ENCODE measurements at places on chromosomes 6 and 20.

GRCh38 chr6:46024124-46024769 lies 8.6 kb upstream of the CLIC5 start:
- no peak for DNase-seq

- DNase-seq = no peak
Observed at GRCh38 chr6:72864799-72865198, 242.9 kb downstream of the KCNQ5 start.

GRCh38 chr6:119122336-119122735 lies 43.9 kb upstream of the FAM184A start:
- DNase-seq = no peak

- no peak for DNase-seq
Observed at GRCh38 chr6:167748046-167748445, 78.7 kb upstream of the AFDN start.

GRCh38 chr6:14322841-14323240 lies 205.3 kb downstream of the CD83 start:
- DNase-seq = no peak

DNA sequence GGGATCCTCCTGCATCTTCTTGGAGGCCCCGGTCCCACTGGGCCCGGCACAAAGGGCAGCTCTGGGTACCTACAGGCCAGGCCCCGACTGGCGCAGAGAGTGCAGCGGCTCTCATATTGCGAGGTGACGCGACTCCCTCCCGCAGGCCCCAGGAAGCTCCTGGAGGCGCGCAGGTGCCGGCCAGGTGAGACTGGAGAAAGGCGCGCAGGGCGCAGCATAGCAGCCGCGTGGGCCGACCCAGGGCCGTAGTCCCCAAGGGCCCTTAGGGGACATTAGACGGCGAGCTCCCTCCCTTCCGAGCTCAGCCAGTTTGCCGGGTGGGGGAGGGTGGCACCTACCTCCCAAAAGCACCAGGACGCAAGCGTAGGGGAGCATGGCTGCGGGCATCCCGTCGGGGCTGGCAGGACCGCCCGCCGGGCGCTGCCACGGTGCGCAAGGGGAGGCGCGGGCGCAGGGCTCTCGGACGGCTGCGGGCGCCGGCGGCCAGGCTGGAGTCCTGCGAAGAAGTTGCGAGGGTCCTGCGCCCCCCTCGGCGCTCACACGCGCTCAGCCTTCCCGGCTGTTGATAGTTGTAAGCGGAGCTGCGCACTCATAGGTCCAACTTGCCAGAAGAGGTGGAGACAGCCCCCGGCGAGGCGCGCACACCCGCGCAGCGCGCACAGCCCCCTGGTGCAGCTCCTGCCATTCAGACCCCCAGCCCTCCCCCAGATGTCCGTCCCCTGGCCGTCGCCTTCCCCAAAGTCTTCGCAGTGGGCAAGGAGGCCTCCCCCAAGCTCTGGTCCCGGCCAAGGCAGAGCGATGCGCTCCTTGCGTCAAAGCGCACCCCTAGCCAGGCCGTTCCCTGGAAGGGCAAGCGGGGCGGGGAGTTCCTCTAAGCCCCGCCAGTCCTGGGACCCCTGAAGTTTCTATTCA lies 622 bp downstream of the APCDD1L start:
- no peak for DNase-seq

DNA sequence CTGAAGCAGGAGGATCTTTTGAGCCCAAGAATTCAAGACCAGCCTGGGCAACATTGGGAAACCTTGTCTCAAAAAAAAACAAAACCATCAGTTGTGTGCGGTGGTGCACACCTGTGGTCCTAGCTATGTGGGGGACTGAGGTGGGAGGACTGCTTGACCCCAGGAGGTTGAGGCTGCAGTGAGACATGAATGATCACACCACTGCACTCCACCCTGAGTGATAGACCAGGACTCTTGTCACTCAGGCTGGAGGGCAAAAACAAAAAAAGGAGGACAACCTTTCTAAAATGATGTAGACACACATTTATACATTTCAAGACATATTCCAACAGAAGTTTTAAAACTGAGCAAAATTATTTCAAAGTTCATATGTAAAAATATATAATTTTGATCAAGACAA lies 45.1 kb downstream of the NOL7 start:
- no peak for DNase-seq

DNA sequence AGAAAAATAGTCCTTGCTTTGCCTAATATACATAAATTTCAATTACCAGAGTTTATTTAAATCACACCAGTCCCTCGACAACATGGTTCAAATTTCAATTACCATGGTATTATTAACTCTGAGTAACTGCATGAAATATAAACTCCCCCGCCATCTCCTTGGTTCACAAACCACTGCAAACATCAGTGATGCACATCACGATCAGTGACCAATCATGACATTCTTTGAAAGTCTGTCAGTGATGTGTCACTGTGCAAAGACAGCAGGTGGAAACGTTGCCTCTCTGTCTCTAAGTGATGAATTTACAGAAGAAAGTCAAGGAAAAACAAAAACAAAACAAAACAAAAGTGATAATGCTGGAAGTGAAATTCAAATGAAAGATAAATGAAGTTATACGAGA lies 86.7 kb downstream of the TASP1 start:
- DNase-seq = no peak

DNA sequence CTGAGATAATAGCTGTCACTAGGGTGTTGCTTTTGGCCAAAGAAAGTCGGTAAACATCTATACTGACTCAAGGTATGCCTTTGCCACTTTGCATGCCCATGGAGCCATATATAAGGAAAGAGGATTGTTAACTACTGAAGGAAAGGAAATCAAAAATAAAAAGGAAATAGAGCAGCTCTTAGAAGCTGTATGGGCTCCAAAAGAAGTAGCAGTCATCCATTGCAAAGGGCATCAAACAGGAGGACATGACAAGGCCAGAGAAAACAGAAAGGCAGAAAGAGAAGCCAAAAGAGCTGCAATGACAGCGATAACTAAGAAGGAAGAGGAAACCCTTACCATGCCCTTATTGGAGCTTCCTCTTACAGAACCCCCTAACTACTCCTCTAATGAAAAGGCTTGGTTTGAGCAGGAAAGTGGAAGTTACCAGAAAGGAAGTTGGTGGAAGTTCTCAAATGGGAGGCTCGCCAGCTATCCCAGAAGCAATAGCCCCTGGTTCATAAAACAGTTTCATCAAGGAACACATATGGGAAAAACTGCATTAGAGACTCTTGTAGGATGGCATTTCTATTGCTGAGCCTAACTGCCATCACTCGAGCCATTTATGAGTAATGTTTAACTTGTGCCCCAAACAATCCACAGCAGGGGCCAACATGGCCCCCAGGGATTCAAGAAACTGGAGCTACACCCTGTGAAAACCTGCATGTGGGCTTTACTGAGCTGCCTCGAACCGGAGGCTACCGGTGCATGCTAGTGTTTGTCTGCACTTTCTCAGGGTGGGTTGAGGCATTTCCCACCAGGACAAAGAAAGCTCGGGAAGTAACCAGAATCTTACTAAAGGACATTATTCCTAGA lies 7.0 kb downstream of the IL22RA2 start:
- DNase-seq = no peak

DNA sequence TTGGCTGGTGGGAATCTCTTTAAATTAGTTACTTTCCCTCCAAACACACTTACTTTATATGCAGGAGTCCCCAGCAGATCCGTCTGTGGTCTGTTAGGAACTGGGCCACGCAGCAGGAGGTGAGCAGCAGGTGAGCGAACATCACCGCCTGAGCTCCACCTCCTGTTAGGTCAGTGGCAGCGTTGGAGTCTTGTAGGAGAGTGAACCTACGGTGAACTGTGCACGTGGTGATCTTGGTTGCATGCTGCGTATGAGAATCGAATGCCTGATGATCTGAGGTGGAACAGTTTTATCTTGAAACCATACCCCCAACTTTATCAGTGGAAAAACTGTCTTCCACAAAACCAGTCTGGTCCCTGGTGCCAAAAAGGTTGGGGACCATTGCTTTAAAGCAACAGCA lies 5.0 kb downstream of the SERPINB6 start:
- no peak for DNase-seq

GRCh38 chr6:30037182-30037788 lies 23.8 kb upstream of the POLR1H start:
- no peak for DNase-seq

DNA sequence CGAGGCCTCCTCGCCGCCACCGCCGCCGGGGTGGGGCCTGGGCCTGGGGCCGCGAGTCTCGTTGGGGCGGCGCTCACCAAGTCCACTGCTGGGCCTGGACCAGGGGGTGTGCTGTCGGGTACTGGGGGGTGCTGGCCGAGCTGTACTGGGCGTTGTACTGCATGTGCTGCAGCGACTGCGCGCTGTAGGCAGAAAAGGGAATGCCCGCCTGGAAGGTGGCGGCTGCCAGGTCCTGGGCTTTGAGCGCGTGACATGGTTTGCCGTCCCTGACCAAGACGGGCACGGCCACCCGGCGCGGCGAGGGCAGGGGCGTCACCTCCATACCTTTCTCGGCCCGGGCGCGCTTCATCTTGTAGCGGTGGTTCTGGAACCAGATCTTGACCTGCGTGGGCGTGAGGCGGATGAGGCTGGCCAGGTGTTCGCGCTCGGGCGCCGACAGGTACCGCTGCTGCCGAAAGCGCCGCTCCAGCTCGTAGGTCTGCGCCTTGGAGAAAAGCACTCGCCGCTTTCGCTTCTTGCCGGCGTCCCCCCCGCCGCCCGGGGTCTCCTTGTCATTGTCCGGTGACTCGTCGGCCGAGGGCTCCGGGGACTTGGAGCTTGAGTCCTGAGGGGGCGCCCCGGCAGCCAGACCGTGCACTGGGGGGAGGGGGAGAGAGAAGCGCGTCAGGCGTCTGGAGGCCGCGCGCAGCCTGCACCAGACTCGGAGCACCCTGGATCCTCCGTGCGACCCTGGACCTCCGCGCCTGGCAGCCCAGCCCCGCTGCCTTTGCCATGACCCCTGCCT lies 1.8 kb downstream of the NKX2-2 start:
- DNase-seq = no peak

GRCh38 chr6:74073429-74073828 lies 377.4 kb downstream of the CD109 start:
- no peak for DNase-seq

DNA sequence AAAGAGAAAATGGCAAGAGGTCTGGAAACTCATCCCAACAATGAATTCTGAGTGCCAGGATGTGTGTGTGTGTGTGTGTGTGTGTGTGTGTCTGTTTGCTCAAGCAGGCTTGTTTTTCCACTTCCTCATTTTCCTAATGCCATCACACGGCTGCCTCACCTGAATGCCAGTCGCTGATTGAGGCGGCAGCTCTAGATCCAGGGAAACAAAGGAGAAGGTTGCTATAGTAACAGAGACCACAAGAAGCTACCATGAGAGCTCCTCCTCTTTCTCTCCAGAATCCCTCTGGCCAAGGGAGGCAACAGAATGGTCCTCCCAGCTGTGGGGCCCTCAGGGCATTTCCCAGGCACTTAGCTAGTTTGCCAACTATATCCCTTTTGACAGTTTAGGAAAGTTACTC lies 241.1 kb upstream of the TSHZ2 start:
- no peak for DNase-seq

DNA sequence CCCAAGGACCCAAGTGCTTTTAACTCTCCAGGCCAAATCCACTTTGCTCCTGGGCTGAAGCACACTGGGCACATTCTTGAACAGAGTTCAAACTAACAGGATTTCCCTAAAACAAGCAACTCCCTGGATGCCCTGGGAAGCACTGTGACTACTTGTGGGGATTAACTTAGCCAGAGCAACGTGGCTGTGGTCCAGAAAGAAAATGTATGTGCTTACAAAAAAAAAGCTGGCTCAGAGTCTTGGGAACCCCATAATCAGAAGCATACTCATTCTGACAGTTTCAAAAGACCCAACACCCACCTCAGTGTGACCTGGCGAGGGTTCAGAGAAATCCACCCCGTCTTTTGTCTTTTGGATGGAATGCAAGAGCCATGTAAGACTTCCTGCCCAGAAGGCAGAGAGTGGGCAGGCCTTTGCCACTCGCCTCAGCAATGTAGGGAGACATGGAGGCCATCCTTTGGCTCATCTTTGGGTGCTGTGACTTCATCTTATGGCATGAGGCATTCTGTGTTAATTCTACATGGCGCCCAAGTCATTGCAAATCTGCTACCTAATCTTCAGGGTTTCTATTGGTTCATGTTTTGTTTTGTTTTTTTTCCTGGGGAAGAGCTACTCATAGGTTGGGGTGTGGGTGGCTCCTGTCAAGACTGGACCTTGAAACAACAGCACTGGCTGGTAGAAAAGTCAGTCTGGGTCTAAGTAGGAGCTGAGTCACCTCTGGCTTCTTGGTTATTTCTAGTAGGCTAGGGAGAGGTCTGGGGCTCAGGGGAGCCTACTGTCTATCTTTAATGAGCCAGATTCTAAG lies 248.6 kb upstream of the SUPT3H start:
- no peak for DNase-seq

DNA sequence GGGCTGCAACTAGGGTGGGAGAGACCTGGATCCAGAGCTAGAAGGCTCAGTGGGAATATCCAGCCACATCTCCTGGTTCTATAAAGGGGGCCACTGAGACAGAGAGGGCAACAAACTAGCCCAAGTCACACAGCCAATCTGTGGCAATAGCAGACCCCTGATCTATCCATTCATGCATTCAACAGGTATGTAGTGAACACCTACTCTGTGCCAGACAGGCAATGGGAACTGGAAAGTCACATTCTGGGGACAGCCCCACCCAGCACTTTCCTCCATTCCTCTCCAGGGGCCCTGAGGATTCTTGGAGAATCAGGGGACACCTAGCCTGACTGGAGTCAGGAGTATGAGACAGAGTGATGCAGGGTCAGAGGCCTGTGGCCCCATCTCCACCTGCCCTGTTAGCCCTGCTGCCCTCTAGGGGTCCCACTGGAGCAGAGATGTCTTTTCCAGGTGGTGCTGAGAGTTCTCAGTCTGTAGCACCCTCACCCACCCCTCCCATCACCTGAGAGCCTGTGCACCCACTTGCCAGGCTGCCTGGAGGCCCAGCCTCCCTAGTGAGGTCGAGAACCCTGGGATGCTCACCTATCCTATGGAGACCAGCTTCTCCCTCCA lies 13.6 kb downstream of the BPIFA2 start:
- no peak for DNase-seq

DNA sequence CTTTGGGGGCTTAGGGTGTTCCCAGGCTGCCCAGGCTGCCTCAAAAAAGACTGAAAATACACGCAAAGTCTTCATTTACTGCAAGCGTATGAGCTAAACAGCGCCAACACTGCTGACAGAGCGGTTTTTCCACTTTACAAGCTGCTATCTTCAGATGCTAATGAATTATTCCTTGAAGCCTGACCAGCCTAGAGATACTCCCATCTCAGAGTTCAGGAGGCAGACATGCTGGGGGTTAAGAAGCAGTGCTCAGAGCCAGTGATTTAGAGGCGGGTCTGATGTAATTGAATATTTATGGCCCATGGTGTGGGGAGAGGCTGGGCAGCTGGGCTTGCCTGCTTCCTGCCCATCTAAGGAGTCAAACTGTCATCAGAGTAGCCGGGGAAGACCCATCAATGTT lies 241.4 kb downstream of the SLC24A3 start:
- no peak for DNase-seq

GRCh38 chr6:1524040-1524480 lies 85.7 kb upstream of the FOXC1 start:
- DNase-seq = peak; percentile 73

GRCh38 chr20:34179637-34180360 lies 61.4 kb upstream of the ASIP start:
- no peak for DNase-seq

DNA sequence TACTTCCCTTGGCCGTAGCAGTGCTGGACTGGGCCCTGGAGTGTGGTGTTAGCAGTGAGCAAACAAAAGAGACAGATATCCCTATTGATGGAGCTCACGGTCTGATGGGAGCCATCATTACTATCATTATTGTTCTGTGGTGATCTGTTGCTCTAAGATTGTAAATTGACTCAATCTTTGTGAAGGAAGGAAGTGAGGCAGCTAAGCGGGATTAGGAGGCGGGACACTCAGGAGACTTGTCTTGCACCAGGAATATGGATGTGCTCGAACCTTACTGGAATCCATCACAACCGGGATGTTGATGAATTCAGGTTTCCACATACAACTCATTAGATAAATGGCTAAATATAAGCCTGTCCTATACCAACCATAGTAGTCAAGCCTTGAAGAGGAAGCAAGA lies 25.5 kb upstream of the FAM50B start:
- DNase-seq = no peak

Data from activated CD4-positive, alpha-beta T cell treated with anti-CD3 and anti-CD28 coated beads for 24 hours (primary cell).